AG09319 (cell line): ENCODE measurements at places on chromosomes 1 and 21.

GRCh38 chr1:117930173-117930447 lies 571 bp downstream of the WDR3 start:
- DNase-seq: no peak

DNA sequence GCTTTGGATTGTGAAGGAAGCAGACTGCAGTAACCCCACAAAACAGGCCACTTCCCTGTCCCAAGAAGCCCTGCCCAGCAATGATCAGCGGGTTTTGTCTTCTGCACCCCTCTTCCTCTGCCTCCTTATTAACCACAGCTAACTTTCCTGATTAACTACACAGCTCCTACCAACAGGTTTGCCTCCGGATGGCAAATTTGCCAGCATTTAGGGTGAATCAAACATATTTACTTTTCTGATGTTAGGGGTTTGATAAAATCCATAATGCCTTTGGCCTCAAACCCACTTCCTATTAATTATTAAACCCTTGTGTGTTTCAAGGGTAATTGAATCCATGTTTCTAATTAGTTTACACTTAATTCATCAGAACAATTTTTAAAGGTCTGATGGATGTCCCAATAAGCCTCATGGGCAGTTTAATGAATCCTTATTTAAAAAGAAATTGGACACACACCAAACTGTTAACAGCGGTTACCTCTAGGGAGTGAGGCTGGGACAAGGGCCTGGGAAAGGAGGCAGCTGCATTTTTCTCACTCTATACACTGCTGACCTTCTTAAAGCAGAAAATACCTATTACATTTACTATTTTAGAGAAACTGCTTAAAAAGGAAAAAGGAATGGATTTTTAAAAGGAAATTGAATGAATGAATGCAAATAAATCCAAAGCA lies 91.9 kb downstream of the CSMD2 start:
- DNase-seq: no peak

- DNase-seq: no peak
Observed at GRCh38 chr1:3546048-3546384, 65.3 kb downstream of the MEGF6 start.

DNA sequence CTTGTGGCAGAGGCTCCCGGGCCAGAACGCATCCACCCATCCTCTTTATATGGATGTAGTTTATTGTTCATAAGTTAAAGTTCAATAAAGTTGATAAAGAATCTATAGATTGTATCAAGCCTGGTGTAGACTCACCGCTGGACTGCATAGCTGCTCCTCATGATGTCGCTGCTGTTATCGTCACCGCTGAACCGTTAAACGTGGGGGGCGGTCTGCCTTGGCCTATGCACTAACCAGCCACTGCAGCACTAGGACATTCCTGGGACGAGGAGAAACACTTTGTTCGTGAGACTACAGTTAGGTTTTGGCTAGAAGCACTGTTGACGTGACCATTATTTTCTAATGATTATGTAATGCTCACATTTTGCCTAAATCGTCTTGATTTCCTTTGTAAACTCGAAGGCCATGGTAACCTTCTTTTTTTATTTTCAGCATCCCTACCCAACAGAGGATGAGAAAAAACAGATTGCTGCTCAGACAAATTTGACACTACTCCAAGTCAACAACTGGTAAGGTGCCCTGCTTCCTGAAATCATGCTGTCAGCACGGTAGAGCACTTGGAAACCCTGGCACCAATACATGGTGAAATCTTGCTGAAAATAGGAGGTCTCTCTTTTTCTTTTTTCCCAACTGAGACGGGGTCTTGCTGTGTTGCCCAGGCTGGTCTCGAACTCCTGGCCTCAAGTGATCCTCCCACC lies 50.2 kb downstream of the PKNOX1 start:
- DNase-seq: no peak

DNA sequence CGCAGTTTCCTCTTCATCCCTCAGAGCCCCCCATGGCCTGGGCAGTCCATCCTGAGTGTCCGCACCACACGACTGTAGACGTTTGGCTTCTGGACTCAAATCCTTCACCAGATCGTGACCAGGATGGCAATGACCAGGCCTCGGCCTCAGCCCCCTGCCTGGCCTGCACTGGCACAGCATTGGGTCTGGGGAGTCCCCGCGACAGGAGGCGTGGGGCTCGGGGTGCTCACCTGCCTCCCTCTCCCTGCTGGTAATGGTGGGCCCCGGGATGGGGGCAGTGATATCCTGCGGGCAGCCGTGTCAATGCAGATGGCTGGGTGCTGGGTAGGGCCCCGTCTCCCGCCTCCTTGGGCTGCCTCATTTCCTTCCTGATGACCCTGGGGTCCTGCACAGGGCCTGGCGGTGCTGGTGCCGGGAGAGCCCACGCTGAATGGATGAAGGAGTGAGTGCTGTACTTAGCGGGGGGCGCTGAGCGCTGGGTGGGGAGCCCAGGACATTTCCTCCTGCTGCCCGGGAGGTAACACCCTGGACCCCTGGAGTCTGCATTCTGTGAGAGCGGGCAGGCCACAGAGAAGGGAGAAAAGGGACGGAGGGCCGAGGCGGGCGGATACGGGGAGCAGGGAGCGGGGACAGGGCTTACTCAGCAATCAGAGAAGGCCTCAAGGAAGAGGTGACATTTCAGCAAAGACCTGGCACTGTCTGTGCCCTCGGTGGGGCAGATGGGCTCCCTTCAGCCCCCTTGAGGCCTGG lies 2.1 kb upstream of the TNFRSF14 start:
- DNase-seq: no peak

- DNase-seq: no peak
Observed at GRCh38 chr1:84376000-84376910, 22.0 kb upstream of the DNASE2B start.

- DNase-seq: no peak
Observed at GRCh38 chr1:245765230-245766000, 610.6 kb downstream of the KIF26B start.

DNA sequence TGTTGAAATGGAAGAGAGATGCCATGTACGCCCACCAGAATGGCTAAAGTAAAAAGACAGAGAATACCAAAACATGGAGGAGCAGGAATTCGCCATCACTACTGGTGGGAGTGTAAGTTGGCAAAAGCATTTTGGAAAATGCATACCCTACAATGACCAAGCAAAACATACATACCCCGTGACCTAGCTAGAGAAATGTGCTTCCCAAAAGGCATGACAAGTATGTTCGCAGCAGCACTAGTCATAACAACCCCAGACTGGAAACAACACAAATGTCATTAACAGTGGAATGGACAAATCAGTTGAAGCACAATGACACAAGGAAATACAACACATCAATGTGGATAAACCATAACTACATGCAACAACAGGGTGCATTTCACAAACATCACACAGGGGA lies 27.2 kb downstream of the SYT2 start:
- DNase-seq: no peak

GRCh38 chr1:89765774-89766173 lies 55.1 kb upstream of the LRRC8D start:
- no peak for DNase-seq

DNA sequence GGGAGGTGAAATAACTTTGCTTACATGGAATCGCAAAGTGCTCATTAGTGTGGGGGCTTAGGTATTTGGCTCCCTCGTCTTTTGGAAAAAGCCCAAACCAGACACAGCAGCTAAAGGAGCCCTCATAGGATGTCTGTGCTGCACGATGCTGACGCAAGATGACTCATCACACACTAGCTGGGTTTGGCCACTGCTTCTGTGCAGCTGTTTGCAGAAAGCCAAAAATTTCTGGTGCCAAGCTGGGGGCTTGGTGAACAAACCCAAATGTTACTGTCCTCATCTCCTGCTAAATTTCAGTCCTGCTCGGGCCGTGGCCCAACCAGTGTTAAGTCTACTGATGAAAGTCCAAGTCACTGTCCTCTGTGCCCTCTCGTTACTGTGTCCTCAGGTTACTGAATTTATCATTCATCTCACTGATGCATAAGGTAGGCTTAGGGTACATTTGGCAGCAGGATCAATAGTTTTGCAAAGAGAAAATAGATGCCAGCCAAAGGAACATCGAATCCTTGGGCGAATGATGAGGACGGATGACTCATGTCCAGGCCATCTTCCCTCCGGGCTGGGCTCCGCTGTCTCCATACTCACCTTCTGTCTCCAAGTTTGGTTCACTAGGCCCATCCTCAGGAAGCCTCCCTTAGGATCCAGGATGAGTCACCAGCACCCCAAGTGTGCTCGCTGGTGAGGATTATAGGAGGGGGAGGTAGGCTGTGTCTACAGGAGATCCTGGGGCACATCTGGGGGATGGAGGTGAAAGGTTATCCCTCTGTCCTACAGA lies 177.7 kb downstream of the ADSS2 start:
- peak; percentile 89 for DNase-seq

- no peak for DNase-seq
Observed at GRCh38 chr1:60952612-60953111, 129.7 kb upstream of the NFIA start.

GRCh38 chr1:93707956-93708355 lies 26.3 kb upstream of the BCAR3 start:
- DNase-seq: no peak

DNA sequence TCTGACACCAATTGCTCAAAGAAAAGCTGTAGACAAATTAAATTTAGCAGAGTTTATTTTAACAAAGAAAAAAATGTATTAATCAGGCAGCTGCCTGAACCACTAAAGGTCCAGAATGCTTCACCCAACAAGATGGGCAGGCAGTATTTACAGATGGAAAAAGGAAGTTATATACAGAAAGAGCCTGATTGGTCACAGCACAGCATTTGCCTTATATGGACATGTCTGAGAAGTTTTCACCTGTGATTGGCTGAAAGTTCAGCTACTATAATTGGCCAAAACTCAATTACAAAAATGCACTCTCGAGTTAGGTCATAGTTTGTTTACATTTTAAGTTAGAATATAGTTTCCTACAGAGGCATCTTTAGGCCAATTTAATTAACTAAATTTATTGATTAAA lies 15.1 kb upstream of the FMO1 start:
- no peak for DNase-seq

DNA sequence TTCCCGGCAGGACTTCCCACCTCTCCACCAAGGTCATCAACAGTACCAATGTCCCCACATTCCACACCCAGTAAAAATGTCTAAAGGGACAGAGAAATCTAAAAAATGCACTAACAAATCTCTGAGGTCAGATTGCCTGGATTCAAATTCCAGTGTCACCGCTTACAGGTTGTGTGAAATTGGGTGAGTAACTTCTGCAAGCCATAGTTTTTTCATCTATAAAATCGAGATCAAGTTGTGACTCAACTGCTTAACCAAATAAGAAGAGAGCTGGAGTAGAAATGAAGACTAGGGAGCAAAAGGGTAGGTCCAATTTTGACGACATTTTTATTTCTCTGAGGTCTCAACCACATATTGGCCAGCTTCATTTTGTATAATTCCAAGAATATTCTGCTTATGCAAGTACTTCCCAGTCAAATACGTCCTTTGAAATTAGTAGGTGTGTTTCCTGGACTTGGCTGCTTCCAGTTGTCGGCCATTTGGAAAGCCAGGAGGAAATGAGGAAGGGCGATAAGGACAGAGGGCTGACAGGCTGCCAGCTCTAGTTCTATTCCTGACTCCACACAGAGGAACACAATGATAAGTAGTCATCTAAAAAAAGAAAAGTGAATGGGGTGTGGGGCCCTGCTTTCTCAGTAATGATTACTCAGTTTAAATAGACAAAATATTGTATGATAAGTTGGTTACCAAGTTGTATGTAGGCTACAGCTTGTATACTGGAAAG lies 57.7 kb upstream of the ZC3H11B start:
- no peak for DNase-seq

- DNase-seq: no peak
Observed at GRCh38 chr1:2046953-2047748, 3.1 kb upstream of the PRKCZ start.

DNA sequence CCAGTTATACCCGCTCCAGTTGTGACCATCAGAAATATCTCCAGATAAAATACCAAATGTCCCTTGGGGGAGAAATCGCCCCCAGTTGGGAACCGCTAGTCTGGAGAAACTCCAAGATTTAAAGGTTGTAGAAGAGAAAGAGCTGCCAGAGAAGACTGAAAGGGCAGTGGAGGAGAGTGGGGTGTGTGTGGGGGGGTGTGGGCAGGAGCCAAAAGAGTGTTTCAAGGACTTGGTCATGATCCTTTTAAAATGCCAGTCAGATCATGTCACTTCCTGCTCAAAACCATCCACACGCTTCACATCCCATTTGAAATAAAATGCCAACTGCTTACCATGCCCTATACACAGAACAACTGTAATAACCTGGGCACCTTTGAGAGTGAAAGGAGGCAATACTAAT lies 3.4 kb upstream of the HEYL start:
- no peak for DNase-seq

- no peak for DNase-seq
Observed at GRCh38 chr1:232184561-232185530, 445.1 kb downstream of the SIPA1L2 start.

- DNase-seq: no peak
Observed at GRCh38 chr21:26028183-26028582, 142.4 kb downstream of the APP start.

DNA sequence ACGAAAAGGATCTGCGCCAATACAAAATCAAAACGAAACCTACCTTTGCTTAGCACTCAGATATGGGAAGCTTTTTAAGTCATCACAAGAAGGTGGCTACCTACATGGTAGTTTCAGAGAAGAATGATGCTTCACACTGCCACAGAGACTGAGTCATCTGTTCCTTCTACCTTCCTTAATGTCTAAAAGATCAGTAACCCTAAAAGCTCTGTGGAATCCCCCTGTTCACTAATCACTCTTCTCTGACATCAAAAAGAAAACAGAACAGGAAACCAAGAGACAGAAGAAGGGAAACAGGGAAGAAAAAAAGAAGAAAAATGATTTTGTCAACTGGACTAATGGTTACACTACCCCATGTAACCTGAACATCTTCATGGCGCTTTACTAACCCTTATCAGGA lies 177.2 kb downstream of the SMYD3 start:
- no peak for DNase-seq
